Activated T-helper 9 cell treated with anti-CD3 and anti-CD28 coated beads, Interleukin-2, amount 50 U/mL, for 16 hours (primary cell): ENCODE measurements at places on chromosomes 1 and 21.

DNA sequence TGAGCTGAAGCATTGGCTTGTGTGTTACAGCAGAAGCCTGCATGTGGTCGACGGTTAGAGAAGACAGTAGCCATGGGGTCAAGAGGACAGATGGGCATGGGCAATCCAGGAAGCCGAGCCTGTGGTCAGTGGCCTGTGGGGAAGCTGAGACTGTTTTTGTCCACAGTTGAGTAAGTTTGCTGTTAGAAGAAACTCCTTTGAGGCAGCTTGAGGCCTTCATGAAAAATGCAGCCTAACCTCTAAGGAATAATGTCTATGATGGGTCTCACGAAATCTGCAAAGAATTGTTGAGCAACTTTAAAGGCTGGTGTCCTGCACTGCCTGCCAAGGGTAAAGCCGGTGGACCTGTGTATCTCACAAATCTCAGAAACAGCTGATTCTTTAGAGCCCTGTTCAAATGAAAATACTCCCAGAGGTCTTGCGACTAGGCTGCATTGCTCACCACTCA, 322.4 kb downstream of the SETD4 start:
- DNase-seq, result no peak

DNA sequence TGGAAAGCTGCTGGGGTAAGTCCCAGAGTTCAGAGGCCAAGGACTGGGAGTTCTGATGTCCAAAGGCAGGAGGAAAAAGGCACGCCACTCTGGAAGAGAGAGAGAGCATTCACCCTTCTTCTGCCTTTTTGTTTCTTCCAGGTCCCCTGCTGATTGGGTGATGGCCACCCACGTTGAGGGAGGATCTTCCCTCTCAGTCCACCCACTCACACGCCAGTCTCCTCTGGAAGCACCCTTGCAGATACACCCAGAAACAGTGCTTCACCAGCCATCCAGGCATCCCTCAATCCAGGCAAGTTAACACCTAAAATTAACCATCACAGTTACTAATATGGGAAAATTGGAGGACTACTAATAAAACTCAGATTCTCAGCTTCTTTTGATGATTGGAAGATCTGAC, 66.1 kb upstream of the PARP1 start:
- no peak for DNase-seq

- no peak for DNase-seq
Measured at GRCh38 chr1:39615086-39615673, 24.3 kb downstream of the HEYL start.

DNA sequence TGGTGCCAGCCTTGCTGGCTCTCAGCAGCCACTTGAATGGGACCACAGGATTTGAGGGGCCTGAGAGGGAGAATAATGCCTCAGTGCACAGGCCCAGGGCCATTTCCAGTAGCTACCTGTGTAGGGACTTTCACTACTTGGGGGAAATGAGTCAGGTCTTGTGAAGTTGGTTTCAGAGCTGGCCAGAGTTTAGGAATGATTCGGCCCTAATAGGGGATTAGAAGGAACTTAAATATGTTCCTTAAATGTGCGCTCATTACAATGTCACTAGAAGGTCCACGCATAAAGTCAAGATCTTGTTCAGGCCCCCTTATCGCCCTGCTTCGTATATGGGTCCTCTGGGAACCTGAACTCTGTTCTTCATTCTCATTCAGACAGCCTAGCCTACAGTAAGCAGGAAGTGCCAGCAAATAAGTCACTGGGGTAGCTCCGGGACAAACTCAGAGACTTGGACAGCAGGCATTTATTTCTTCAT, 5.6 kb upstream of the AKR1A1 start:
- DNase-seq, result no peak

DNA sequence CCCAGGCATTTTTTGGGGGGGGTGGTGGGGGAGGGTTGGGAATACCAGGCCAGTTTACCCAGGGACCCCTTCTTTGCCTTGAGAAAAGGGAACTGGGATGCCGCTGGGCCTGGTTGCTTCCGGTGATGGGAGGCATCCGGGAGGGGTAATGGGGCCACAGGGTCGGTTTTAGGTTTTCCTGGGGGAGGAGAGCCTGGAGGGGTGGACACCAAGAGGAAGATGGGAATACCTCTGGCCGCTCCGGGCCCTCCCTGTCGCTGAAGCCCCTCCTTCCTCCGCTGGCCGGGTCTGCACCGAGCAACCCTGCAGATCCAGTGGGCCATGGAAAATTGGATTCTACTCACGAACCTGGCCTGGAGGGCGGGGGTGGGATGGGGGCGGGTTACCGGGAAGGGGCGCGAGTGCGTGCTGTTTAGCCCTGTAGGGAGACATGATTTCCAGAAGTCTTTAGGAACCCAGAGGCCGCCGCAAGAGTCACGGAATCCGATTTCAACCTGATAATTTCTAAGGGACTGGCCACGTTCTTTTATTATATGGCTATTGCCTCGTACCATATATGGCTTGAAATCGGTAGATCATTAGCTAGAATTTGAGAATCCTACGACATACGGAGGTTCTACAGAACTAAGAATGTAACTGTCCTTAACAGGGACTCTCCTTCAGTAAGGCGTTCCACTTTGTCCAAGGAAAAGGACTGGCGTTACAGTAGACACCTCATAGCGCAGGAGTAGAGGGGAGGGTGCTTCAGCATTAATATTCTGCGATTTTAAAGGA, 749 bp downstream of the AKIRIN1 start:
- DNase-seq, result peak; percentile 2

DNA sequence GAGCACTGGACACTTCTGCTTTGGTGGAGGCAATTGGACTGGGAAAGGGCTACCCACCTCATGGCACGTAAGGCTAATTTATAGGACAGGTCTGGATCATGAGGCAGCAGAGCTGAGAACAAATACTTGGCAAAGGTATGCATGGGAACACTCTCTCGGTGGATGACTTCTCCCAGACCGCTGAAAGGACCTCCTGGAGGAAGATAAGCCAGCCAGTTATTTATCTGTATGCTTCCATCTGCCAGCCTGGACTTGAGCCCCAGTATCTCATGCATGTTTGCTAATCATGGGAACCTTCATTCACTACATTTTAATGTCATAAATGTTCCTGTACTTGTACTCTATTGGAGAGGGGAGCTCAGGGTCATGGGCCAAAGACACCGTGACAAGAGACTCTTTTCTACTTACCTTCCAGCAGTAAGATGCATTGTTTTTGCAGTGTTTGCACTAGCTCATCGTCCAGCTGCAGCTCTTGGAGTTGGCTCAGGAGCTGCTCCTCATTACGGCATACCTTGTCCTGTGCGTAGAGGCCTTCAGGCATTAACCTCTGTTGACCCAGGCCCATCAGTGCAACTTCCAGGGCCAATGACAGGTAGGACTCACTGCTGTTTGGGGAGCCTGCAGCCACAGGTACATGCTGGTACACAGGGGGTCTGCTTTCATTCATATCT, 23.7 kb downstream of the UROD start:
- DNase-seq, result no peak

DNA sequence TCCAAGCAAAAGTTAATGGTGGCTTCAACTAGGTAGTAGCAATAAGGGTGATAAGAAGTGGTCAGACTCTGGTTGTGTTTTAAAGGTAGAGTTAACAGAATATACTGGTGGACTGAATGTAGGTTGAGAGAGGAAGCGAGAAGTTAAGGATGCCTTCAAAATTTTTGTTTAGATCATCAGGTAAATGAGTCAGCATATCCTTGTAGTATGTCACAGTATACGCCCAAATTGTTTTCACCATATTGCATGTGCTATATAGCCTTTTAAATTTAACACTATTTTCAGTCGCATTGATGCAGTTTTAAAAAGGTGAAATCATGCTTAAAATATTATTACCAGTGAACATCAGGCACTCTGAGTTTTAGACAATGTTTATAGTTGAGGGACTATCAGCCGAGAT, 74.6 kb downstream of the RBM11 start:
- DNase-seq, result no peak

DNA sequence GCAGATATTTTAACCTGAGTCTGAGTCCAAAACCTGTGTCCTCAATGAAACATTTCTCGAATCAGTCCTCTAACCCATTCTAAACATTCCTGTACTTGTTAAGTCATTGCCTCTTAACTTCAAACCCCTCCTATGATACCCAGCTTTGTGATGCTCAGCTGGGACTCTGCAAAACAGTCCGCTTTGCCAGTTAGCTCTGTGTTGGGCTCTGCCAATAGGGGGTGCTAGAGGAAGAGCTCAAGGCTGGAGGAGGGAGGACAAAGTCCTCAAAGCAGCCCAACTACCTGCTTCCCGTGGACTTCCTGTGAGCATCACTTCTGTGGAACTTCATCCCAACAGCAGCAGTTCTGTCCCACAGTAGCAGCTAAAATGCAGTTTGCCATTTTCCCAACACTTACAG, 38.1 kb upstream of the SYT14 start:
- no peak for DNase-seq

GRCh38 chr21:45533361-45533845, 8.8 kb downstream of the SLC19A1 start:
- DNase-seq, result no peak

DNA sequence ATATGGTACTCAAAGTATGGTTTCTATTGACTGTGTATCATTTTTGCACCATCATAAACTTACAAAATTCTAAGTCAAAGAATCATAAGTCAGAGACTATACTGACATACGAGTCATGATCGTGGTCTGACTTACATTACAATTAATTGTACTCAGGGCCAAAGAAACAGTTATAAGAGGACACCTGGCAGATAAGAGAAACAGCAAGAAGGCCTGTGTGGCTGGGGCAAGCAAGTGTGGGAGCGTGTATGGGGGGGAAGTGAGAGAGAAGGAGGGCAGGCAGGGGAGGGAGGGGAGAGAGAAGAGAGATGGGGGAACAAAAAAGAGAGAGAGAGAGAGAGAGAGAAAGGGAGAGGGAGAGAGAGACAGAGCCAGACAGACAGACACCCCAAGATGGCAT, 70.9 kb downstream of the RERE start:
- DNase-seq, result no peak

- no peak for DNase-seq
Measured at GRCh38 chr1:31651089-31651420, 6.4 kb upstream of the PEF1 start.

GRCh38 chr1:93816970-93817678, 61.9 kb downstream of the DNTTIP2 start:
- no peak for DNase-seq

DNA sequence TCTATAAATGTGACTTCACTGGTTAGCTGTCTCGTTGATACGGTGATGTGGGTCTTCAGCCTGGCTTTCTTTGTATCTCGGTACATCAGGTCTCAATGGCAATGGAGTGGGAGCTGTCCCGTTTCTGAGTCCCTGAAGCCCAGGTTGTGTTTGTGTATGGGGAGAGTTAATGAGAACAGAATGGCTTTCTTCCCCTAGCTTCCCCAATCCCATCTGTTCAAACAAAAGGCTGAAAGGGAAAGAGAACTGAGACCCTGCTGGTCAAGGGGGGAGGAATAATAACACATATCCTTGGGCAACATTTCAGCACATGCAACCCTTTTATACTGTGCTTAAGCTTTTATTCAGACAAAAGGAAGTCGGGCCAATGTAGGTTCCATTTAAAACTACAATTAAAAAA, 28.4 kb upstream of the CASQ2 start:
- DNase-seq, result no peak

DNA sequence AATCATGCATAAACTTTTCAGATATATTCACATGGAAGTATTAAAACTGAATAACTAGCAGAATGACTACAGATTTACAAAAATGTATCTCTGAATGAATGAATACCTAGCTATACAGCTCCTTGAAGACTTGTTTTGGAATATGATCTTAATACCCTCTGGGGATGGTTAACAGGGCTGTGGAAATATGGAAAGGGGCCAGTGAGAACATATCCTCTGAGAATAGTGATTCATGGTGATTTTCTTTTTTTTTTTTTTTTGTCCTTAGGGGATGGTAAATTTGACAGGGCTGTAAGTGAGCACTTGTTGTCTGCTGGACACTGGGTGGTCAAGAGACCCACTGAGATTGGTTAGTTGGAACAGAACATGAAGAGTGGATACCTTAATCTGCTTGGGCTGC, 80.7 kb upstream of the HP1BP3 start:
- no peak for DNase-seq

DNA sequence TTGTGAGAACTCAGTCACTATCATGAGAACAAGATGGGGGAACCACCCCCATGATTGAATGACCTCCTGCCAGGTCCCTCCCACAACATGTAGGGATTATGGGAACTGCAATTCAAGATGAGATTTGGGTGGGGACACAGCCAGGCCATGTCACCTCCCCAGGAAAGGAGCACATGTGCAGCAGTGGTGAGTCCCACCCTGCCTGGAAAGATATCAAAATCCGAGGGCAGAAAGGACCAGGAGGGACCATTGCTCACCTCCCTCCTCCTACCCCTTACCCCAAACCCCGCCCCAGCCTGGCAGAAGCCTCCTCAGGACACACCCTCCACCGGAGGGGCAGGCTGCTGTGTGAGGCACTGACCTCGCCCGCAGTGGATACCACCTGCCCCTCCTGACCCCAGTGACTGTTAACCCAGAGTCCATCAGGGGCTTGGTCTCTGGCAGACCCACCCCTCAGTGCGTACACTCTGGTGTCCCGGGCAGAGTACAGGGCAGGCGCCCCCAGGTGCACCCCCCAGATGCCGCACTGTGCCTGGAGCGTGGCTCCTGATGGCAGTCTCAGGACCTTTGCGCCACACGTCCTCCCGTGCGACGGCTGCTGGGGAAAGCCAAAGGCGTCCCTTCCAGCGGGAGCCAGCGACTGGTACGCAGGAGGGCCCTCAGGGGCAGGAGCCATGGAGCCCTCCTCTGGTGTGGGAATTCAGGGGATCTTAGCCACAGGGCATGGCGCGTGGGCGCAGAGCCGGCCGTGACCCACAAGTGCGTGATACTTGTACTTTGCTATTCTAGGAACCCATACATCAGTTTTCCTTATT, 20.9 kb downstream of the PDXK start:
- no peak for DNase-seq

DNA sequence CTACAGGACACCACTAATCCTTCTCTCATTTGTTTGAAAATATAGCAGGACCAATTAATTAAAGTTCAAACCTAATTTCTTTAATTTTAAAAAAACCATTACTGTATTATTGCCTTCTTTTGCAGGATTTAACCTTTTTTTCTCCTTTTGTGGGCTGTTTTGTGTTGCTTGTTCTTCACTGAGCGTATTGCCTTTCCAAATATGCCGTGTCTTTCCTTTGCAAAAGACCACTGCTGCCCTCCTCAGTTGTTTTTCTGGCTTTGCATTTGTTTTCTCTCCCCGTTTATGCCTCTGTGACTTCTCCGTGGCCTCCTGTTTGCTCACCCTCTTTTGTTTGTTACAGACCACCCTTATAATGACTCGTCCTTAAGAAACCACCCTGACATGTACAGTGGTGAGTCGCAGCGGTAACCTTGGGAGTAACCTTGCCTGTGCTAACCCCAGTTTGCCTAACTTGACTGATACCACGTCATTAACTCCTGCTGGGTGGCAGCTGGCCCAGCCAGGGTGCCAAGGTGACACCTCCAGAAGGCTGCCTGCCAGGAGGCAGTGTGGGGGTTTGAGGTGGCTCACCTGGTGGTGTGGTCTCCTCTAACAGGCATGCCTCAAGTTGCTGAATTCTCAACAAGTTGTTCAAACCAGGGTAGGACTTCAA, 81.1 kb upstream of the CNTN2 start:
- DNase-seq, result no peak

DNA sequence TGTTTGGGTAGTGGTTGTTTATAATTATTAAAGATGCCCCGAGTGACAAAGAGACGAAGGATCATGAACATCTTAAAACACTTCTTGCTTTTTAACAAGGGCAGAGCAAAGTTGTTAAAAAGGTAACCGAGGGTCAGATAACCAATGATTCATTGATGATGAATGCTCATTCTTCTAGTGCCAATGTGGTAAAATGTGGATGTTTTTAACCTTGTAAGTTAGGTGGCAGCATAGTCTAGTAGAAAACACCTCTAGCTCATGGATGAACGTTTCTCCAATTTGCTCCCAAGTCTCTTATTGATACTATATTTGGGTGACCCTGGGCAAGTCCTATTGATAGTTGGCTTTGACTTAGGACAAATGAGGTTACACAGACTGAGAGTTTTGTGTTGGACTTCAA, 167.9 kb downstream of the KIF26B start:
- DNase-seq, result no peak
